A549 treated with dexamethasone at 1 μM for 4 hours (cell line): ENCODE measurements at places on chromosomes 6 and 20. TPM values are rescaled to one million over a fixed set of nuclear protein-coding genes. Genes with fewer than 3 reads are reported as not detected.

CALHM6 gene
- 0.21 TPM in 1 of 5 replicates, not detected in the others for total RNA-seq

LIN28B gene
- total RNA-seq: 1.2 to 1.7 TPM (median 1.4 TPM) in 5 replicates

TMC2 gene
- 0.02 TPM in 1 of 5 replicates, not detected in the others for total RNA-seq

TJAP1 gene
- total RNA-seq: 14.9 to 21.6 TPM (median 17.8 TPM) in 5 replicates

ZNF512B gene
- 8.8 to 14.4 TPM (median 13.0 TPM) in 5 replicates for total RNA-seq

RWDD1 gene
- total RNA-seq: 24.2 to 36.0 TPM (median 34.8 TPM) in 5 replicates

CTSZ gene
- total RNA-seq: 148 to 209 TPM (median 200 TPM) in 5 replicates

CNR1 gene
- 1.2 to 2.0 TPM (median 1.7 TPM) in 5 replicates for total RNA-seq

PKIB gene
- 0.38 to 0.74 TPM (median 0.62 TPM) in 5 replicates for total RNA-seq

KCNK16 gene
- not detected in 5 replicates for total RNA-seq

ZC3H12D gene
- total RNA-seq: 0.02 to 0.21 TPM (median 0.06 TPM) in 5 replicates

DOK5 gene
- total RNA-seq: not detected in 5 replicates

AKIRIN2 gene
- total RNA-seq: 21.6 to 33.4 TPM (median 32.9 TPM) in 5 replicates

ACAT2 gene
- total RNA-seq: 24.5 to 29.5 TPM (median 27.7 TPM) in 5 replicates

CST4 gene
- not detected in 5 replicates for total RNA-seq

PRKN gene
- 0.02 to 0.09 TPM (median 0.06 TPM) in 4 of 5 replicates, not detected in the other for total RNA-seq

PROKR2 gene
- total RNA-seq: not detected in 5 replicates

ADGRF5 gene
- total RNA-seq: 0.01 TPM in 1 of 5 replicates, not detected in the others

BPIFB4 gene
- total RNA-seq: not detected in 5 replicates

ANKRD66 gene
- total RNA-seq: not detected in 5 replicates

GABBR1 gene
- total RNA-seq: 2.4 to 5.9 TPM (median 4.3 TPM) in 5 replicates

LY6G5C gene
- total RNA-seq: 0.82 to 1.8 TPM (median 1.4 TPM) in 5 replicates

SLC35F1 gene
- 0.02 TPM in 2 of 5 replicates, not detected in the others for total RNA-seq
